Activated effector memory CD4-positive, alpha-beta T cell treated with anti-CD3 and anti-CD28 coated beads, Interleukin-2, amount 50 U/mL, for 16 hours (primary cell): ENCODE measurements at places on chromosomes 13 and 19.
A peak's percentile ranks its signal among the peaks of the same experiment; 100 is the strongest.

- no peak for DNase-seq
Observed at GRCh38 chr13:81058916-81059290, 718.0 kb upstream of the SPRY2 start.

DNA sequence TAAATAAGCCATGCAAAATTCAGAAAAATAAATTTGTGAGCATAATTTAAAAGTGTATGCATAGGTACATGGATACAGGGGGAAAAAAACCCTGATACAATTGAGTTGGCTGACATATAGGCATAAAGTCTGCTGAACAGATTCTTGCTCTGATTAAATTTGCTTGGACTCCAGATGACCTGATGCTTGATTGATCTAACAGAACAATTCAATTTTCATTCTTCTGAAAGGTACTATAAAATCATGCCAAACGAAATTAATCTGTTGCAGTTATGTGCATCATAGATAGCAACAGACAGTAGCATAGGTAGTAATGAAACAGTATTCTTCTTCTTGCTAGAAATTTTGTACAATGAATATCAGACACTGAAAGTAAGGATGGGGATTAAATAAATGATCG, 578.2 kb upstream of the SLITRK6 start:
- no peak for DNase-seq

DNA sequence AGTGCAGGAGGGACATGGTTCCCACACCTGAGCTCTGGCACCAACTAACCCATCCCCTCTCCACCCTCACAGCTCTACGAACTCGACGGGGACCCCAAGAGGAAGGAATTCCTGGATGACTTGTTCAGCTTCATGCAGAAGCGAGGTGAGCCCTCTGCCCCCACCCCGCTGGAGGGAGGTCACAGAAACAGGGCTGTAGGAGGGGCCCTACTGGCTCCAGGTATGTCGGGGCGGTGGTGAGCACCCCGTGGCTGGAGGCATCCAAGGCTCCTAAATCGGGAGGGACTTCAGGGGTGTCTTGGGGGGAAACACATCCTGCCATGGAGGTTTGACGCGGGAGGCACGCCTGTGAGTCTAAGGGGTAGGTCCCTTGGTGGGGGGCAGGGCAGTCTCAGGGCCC, 24.1 kb upstream of the WDR18 start:
- no peak for DNase-seq

DNA sequence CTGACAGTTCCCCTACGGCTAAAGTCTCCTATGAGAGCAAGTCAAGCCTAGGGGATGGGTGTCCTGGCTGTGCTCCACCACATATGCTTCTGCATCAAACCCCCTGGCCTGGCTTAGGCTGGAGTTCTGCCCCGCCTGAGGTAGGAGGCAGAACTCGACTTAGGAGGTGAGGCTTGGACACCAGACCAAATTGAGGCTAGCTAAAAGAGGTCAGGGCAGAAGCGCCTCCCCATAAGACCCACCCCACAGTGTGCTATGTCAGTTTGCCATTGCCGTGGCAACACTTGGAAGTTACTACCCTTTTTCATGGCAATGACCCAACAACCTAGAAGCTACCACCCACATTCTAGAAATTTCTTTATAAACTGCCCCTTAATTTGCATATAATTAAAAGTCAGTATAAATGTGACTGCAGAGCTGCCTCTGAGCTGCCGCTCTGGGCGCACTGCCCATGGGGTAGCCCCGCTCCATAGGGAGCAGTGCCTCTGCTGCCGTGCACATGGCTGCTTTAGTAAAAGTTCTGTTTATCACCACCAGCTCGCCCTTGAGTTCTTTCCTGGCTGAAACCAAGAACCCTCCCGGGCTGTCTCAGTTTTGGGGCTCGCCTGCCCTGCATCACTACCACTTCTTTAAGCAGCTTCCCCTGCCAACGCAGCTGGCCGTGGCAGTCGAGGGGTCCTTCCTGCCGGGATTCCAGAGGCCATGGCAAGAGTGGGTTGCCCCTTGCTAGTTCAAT, 20.2 kb downstream of the AP1M1 start:
- DNase-seq: peak; percentile 54

- no peak for DNase-seq
Observed at GRCh38 chr19:35317464-35318043, 11.4 kb upstream of the CD22 start.

DNA sequence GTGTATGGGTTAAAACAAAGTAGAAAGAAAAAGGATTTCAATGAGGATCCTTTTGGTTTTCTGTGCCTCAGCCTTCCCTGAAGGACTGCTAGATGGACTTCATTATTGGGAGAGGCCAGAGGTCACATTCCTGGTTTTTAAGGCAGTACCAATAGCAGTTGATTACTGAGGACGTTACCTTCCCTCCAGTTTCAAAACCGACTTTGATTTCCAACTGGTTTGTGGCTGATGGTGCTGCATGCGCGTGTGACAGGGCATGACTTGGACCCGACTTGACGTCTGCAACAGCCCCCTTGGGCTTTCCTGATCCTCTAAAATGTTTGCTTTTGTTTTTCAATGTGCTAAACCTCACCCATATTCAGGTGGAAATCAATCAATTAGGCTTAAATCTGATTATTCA, 314.3 kb upstream of the ARGLU1 start:
- DNase-seq: no peak

DNA sequence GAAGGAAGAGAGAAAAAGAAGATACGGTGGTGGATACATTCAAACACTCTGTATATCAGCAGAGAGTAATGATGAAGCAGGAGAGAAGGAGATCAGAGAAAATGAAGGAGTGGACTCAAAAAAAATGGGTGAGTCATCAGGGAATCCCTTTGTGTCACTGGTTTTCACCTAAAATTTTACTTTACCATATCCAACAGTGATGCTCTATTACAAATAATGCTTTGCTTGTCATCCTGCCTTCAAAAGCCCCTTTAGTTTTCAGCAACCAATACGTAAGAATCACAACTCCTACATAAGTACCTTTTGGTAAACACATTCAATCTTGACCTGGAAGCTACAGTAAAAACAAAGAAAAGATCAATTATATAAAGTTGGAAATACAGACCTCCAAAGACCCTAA, 88.8 kb downstream of the ENOX1 start:
- no peak for DNase-seq

GRCh38 chr19:1668486-1669270, 16.3 kb upstream of the TCF3 start:
- DNase-seq: peak; percentile 76

GRCh38 chr19:573519-573825, 1.1 kb downstream of the BSG start:
- no peak for DNase-seq

- no peak for DNase-seq
Observed at GRCh38 chr13:61913183-61913582, 497.5 kb upstream of the PCDH20 start.

GRCh38 chr19:6229951-6230712, 49.6 kb downstream of the MLLT1 start:
- no peak for DNase-seq

GRCh38 chr13:95368998-95369397, 67.7 kb upstream of the ABCC4 start:
- no peak for DNase-seq

GRCh38 chr13:102260256-102260655, 141.6 kb downstream of the FGF14 start:
- no peak for DNase-seq

DNA sequence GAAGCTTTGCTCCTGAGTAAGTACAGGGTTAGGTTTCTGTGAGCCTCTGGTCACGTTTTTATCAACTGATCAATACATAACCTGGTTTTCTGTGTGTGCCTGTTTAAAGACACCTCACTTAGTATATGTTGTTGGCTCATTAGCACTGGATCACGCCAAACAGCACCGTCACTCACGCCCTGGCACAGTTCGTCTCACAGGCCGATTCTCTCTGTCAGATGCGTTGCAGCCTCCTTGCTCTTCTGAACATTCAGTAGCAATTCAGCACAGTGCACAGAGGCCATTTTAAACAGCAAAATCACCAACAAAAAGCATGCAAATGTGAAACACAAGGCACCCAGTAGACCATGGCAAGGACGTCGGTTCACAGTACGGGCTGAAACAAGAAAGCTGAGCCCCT, 288.5 kb downstream of the IRS2 start:
- DNase-seq: no peak

DNA sequence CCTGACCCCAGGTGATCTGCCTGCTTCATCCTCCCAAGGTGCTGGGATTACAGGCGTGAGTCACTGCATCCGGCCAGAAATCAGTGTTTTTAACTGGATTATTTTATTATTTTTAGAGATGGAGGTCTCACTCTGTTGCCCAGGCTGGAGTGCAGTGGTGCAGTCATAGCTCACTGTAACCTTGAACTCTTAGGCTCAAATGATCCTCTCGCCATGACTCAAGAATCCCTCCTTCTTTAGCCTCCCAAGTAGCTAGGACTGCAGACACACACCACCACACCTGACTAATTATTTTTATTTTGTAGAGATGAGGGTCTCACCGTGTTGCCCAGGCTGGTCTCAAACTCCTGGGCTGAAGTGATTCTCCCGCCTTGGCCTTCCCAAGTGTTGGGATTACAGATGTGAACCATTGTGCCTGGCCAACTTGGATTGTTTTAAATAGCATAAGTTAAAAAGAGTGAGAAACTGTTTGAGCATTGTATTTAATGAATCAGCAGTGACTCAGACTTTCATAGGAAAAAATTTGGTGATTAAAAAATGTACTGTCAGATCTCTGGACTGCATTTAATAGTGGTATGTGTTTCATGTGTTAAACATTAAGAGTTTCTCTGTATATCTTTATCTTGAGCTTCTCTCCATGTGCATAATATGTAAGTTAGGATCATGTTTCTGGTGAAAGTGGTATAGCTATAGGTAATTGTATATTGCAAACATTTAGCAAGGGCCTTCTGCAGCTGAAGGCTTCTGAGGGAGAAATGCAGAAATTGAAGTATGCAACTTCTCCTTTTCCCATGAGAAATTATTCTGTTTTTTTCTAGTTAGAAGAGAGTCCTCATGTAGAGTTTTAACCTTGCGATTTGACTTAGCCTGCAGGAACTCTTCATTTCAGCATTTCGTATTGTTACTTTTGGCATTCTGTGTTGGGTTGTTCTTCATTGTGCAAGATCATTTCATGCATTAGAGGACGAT, 121.2 kb downstream of the PCCA start:
- no peak for DNase-seq

GRCh38 chr19:11612816-11613511, 15.7 kb downstream of the ZNF627 start:
- no peak for DNase-seq

GRCh38 chr13:35690581-35691207, 214.2 kb upstream of the MAB21L1 start:
- no peak for DNase-seq

GRCh38 chr19:46748325-46749109, 2.3 kb upstream of the STRN4 start:
- peak; percentile 92 for DNase-seq

DNA sequence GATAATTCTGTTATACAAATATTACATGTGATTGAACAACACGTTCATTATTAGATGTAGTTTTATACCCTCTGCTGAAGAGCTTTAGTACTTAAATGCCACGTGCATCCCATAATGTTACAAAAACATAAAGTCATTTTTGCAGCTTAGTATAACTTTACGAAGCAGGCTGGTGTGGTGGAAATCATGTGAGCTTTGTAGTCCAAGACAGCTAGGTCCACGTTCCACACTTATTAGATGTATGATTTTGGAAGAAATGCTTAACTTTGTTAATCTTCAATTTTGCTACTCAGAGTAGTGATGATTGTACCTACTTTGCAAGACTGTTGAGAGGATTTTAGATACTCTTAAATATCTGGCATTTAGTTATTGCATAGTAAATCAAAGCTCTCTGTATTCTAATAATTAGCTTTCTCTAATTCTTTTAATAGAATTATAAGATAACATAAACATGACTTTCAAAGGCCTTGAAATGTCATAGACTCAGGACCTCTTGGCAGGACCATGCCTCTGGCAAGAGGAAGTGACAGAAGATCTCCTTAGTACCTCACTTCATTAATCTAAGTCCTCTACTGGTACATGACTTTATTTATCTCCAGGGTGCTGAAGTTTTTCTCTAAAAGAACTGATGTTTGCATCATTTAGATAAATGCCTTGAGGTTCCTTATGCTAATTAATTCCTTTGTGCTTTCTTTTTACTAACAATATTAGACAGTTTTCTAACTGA, 153.7 kb downstream of the PCDH20 start:
- DNase-seq: no peak

DNA sequence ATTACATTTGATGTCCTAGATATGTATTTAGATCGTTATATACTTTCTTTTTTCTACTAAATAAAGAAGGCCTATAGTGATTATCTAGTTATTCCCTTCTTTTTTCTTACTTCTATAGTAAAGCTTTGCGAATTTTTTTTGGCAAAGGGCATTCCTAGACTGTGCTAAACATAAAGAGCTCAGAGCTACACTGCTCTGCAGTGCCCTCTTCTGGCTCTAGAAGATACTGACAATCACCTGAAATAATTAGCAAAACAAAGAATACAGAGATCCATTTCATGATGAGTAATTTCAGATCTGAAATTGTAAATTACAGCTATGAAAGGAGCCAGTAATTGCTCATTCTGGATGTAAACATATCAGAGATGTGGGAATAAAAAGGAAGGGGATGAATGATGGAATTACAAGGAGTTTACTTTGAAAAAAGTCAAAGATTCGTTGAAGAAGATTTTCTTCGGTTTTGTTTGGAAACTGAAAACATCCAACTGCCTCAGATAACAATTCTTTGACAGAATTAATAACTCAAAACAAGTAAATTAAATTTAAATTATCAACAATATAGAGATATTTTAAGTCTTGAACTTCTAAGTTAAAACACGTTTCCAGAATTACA, 288.5 kb downstream of the NALCN start:
- no peak for DNase-seq

DNA sequence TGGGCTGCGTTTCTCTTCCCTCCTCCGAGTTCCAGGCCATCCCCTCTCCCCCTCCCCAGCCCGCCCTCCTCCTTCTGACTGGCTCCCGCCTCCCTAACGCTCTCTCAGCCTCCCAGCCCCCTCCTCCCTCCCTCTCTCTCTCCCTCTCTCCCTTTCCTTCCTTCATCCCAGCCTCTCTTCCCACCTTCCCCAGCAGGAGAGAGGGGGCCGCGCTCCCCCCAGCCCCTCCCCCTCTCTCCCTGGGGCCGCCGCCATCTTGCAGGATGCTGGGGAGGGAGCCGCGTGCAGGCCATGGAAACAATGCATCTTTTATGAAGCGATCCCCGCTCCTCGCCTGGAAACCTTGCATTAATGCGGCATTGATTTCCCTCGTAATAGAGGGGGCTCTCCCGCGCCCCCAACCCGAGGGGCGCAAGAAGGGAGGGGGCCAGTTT, 42.6 kb upstream of the ADGRL1 start:
- DNase-seq: peak; percentile 76

- no peak for DNase-seq
Observed at GRCh38 chr13:100461309-100462030, 127.1 kb downstream of the GGACT start.

GRCh38 chr19:8615813-8616596, 5.5 kb upstream of the ADAMTS10 start:
- DNase-seq: peak; percentile 84
